GM12892 (cell line): ENCODE measurements at places on chromosomes 11 and 22.

DNA sequence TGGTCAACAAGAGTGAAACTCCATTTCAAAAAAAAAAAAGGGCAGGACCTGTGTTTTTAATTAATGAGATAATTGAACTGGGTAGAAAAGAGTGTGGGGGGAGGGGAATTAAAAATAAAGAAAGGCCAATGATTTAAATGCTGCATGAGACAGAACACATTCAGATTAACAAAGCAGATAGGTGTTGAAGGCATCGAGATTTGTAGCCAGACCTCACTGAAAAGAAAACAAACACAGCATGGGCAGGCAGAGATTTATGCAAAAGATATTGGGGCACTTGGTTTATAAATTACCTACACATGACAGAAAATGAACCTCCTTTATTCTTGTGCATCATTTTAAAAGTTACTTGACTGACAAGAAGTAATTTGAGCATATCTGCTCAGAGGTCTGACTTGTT lies 354.0 kb upstream of the API5 start:
- DNase-seq = no peak

DNA sequence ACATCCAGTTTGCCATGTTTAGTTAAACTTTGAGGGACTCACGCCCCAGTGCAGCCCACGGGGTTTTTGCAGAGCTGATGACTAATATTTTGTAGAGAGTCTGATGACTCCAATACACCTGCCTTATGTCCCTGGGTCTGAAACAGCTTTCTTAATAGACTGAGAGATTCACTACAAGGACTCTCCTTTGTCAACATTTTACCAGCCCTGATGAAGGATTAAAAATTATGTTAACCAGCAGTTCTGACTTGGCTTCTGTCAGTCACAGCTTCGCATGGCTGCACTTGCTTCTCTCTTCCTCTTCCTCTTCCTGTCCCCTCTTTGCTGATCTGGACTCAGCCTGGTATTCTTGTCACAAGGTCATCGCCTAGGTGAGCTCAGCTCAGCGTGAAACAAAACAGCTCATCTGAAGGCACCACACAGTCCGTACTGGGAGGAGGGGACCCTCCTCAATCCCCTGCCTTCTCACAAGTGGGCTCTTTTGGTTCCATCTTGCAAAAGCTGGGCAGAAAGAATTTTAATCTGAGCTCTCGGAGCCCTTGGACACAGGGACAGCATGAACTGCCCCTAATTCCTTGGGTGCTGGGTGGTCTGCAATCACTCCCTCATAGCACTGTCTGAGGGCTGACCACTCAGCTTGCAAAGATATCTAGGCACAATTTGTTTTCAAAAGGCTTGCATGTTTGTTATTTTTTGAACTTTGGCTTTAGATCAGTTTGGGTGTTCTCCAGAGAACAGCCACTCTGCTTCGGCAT lies 38.1 kb upstream of the POU2AF1 start:
- DNase-seq = no peak

DNA sequence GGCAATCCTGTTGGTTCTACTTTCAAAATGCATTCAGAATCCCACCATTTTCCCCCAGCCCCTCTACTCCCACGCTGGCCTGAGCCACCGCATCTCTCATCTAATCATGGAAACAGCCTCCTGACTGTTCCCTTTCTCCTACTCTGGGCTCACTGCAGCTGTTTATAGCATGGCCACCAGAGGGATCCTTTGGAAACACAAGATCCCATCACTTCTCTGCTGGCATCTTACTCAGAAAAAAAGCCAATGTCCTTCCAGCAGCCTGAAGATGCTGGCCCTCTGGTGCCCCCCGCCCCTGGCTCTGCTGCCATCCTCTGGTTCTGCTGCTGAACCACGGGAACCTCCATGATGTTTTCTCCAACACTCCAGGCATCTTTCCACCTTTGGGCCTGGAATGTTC lies 11.1 kb downstream of the MS4A8 start:
- no peak for DNase-seq

- no peak for DNase-seq
Observed at GRCh38 chr11:44964526-44965209, 14.0 kb upstream of the TP53I11 start.

DNA sequence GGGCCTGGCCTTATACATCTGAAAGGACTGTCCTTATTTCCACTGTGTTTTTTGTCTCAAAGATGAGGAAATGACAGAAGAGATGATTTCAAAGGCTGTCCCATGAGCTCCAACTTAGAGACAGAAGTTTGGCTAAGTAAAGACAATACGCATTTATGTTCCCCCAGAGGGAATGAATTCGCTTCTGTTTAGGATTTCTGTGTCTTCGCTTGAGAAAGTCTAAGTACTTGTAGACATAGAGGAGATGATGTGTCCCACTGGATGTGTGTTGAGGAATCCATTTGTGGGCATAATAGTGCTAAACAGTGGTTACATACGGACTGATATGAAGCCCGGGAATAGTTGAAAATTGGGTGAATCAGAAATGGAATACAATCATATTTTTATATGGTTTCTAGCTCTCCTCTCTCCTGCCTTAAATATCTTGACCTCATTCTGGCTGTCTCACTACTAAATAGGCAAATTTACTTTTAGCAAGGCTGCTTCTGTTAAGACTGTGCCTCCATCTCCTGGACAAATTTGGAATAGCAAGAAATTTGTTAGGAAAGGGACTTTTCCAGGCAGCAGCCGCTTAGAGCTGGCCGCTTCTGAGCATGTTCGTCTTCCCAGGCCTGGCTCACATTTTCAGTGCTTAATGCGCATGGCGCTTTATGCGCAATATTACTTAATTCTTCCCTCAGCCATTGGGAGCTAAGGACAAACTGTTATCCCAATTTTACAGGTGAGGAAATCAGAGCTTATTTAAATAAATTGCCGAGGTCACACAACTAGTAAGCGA lies 1.9 kb upstream of the PEX26 start:
- no peak for DNase-seq

GRCh38 chr11:65788821-65789220 lies 2.0 kb downstream of the OVOL1 start:
- no peak for DNase-seq

DNA sequence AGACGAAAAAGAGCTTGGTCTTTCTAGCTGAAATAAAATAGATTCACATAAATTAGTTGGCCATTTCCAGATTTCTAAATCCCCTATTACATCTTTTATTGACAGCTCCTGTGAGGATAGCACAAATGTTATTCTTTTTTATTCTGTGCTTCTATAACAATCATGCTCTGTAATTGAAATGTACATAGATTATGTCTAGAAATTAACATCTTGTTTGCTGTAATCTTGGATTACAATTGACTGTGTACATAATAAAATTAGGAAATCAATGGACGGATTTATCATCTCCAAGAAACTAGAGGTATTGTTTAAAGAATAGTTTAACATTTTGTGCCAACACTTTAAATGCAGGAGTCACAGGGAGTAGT lies 31.2 kb downstream of the IMMP1L start:
- DNase-seq = no peak

DNA sequence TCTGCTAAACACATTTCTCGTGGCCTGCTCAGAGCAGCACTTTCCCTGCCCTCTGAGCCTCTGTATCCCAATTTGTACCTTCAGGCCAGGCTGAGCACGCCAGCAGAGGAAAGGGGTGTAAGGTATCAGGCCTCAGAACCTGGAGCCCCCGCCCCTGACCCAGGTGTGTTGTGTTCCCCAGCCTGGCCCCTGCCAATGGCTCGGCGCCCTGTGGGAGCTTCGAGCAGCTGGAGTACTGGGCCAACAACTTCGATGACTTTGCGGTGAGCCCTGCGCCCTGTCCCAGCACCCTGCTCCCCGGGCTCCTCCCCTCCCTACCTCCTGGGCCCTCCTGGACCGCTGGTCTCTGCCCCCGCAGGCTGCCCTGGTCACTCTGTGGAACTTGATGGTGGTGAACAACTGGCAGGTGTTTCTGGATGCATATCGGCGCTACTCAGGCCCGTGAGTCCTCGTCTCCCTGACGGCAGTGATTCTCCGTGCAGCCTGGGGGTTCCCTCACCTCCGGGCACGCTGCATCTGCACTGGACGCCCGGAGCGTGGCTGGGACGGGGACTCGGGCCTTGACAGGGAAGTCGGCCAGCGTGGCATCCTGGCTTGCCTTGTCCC lies 36.9 kb downstream of the TPCN2 start:
- DNase-seq = no peak

DNA sequence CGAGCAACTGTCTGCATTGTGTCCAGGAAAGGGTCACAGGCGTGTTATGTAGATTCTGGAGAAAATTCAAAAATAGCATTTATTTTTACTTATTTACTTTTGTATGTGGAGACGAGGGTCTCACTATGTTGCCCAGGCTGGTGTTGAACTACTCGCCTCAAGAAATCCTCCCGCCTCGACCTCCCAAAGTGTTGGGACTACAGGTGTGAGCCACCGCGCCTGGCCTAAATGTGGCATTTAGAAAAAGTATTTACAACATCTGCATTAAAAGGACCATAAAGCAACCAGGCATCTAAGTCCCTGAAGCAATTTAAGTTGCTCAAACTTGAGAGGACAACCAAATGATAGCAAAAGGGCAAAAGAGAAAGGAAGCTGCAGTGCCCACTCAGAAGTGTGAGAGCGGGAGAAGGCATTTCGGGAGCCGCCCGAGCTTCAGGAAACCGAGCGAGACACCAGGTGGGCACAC lies 595 bp downstream of the TRIM66 start:
- no peak for DNase-seq

DNA sequence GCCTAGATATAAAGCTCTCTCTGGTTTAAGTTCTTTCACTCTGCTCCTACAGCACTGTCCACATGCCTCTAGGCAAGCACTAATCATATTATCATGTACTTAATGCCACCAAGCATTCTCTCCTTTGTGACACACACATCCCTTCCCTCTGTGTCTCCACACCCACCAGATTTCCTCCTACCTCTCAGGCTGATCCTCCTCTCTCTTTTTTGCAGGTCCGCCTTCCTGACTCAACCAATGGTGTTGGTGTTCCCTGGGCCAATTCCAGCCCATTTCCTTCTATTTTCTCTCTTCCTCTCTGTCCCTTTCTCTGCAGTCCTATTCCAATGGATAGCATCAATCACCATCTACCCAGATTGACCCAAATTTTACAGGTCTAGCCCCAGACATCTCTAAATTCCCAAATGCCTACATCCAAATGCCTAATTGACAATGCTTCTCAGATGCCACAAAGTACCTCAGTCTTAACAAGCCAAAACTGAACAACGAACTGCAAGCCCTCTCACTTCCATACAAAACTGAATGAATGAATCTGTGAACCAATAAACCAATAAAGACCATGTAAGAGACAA lies 504 bp upstream of the ZNF215 start:
- no peak for DNase-seq

- DNase-seq = no peak
Observed at GRCh38 chr22:17724241-17724640, 50.0 kb downstream of the BID start.

DNA sequence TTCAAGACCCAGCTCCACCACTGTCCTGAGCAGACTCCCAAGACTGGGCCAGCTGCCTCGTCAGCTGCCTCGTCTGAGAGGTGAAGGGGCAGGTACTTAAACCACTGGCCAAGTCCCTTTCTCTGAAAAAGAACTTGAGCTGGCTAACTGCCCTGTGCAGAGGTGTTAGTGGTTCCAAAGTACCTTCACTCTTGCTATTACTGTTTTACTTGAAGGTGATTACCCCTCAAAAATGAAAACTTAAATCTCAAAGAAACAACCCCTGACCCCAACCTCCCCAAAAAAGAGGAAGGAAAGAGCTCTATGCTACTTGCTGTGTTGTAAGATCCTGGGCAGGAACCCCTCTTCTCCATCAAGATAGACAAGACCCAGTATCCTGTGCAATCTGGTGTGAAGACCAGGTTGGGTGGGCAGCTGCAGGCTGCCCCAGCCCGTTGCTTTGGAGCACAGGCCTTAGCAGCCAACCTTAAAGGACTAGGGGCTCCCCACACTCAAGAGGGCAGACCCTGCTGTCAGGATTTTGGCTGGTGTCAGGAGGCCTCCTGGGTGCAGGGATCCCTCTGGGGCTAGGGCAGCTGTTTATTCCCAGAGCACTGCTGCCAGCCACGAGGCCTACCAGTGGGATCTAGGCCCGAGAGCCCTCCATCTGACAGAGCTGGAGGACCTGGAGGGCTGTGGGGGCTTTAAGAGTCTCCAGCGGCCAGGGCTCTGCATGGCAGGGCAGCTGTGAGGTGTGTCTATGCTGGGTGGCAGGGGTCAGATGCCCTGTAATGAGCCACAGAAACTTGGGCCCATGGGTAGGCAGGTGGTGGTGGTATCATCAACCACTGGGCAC lies 13.0 kb downstream of the GUCD1 start:
- no peak for DNase-seq

DNA sequence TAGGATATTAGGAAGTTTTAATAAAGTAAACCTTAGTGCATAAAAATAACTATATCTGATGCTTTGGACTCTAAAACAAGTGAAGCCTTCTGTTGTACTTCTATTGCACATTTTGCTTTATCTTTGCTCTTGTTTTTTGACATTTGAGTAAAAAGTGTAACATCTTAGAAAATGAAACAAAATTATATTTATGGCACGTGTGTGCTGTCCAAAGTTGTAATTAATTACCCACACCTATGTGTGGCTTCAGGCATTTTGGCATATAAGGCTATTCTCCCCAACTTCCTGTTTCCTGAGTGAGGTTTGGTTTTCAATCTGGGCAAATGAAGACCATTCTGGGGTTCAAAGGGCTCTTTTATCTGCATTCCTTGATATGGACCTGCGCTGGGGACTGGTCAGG lies at the start of gene OOSP1:
TSS of gene OOSP1 (plus strand) at position 301 of the 400 bp plus-strand sequence. CDS start at position 324, 23 bp downstream.
- DNase-seq = no peak

DNA sequence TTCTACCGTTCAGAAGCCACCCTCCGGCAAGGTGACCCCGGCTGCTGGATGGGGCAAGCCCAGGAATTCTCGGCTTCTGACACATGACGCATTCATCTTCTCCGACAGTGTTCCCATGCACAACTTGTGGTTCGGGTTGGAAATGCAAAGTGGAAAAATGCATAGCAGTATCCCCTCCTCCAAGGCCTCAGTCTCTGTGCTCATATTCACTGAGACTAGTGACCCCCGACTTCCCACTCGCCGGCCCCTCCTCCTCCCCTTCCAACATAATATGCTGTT lies 70.0 kb upstream of the NTM start:
- DNase-seq = no peak

- DNase-seq = no peak
Observed at GRCh38 chr11:88814076-88814475, 251.7 kb downstream of the GRM5 start.

GRCh38 chr11:1881442-1882264 lies 10.0 kb downstream of the PRR33 start:
- DNase-seq = peak; percentile 39

- no peak for DNase-seq
Observed at GRCh38 chr22:21032868-21033688, 717 bp upstream of the SLC7A4 start.
